CD4-positive, CD25-positive, alpha-beta regulatory T cell (primary cell): ENCODE measurements at places on chromosomes 12 and 14.

- peak; percentile 45 for DNase-seq
These were observed 12.3 kb downstream of the ABCD4 start for GRCh38 chr14:74290415-74290814.

DNA sequence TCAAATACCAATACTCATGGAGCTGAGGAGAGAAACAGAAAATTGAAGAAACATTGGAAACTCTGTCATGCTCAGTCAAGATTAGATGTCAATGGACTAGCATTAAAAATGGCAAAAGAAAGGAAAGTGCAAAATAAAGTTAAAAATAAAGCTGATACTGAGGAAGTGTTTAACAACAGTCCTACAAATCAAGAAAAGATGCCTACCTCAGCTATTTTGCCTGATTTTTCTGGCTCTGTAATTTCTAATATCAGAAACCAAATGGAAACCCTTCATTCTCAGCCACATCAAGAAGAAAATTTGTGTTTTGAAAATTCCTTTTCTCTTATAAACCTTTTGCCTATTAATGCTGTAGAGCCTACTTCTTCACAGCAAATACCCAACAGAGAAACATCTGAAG is 40.5 kb downstream of the METTL25 start:
- DNase-seq, result no peak

GRCh38 chr14:93729993-93730392 is 58.3 kb downstream of the PRIMA1 start:
- no peak for DNase-seq

- no peak for DNase-seq
These were observed 11.8 kb upstream of the TUBA1C start for GRCh38 chr12:49253033-49253623.

DNA sequence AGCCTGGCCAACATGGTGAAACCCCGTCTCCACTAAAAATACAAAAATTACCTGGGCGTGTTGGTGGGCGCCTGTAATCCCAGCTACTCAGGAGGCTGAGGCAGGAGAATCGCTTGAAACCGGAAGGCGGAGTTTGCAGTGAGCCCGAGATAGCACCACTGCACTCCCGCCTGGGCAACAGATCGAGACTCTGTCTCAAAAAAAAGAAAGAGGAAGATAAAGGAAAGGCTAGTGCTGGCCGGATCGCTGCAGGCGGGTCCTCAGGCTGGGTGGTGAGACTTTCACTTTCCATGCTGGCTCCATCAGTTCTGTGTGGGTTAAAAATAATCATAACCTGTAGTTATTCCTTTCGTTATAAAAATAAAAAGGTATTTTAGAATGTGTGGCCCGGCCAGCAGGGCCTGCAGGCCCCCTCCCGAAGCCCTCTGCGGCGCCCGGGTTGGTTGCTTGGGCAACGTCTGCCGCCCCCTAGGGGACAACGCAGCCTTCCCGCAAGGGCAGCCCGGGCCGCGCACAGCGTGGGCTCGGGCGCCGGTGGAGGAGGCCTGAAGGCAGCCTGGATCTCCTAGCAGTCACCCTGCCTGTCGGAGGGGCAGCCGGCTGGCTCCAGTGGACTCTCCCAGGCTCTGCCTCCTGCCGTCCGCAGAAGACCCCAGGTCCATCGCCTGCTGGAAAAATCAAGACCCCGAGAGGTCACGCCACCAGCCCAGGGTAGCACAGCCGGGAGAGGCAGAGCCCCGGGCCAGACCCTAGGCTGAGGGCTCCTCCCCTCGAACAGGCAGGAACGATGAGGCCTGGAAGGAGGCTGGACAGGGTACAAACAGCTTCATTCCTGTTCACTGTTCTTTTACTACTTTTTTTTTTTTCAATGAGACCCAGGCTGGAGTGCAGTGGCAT is 5.0 kb upstream of the SLC25A47 start:
- peak; percentile 57 for DNase-seq

DNA sequence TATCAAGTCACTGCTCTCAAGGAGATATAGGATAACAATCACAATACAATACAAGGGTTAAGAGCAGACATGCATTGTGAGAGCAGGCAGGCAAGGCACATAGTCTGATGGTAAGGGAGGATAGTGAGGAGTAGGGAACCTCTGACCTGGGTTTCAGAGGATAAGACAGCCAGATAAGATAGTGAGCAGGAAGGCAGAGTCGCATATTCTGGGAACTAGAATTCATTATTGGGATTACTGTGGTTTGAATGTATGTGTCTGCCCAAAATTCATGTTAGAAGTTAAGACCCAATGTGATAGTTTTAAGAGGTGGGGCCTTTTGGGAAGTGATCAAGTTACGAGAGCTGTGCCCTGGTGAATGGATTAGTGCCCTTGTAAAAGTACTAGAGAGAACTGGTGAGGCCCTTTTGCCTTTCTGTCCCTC is 14.4 kb upstream of the ATF1 start:
- no peak for DNase-seq

DNA sequence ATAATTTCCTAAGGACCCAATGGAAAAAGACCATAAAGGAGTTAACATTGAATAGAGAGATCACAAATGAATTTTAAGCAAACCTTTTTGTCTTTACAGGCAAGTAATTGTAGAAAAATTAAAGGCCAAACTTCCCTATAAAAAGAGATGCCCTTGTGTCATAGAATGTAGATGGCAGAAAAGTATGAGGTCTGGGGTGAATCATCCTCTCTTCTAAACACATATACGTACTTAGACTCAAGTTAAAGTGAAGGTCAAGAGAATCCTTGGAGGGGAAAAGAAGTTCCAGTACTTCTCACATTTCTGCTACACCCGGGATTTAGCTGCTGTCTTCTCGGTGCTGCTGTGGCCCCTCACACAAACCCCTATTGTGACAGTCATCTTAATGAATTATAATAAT is 116.2 kb upstream of the ARID2 start:
- DNase-seq, result no peak

GRCh38 chr12:45429831-45430230 is 213.9 kb downstream of the ANO6 start:
- no peak for DNase-seq

DNA sequence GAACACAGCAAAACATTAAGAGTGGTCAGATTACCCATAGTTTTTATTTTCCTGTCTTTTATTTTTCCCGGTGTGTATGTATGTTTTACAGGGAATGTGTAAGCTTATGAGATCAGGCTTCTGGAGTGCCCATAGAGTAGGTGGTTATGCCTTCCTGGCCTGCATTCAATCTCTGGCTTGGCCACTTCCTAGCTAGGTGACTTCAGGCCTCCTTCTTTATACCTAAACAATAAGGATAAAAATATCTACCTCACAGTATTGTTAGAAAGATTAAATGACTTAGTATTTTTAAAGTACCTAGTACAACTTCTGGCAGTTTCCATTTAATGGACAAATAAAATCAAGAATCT is 42.4 kb downstream of the ITPR2 start:
- DNase-seq, result no peak

- peak; percentile 2 for DNase-seq
These were observed 79.1 kb downstream of the TMEM117 start for GRCh38 chr12:43914923-43915468.

DNA sequence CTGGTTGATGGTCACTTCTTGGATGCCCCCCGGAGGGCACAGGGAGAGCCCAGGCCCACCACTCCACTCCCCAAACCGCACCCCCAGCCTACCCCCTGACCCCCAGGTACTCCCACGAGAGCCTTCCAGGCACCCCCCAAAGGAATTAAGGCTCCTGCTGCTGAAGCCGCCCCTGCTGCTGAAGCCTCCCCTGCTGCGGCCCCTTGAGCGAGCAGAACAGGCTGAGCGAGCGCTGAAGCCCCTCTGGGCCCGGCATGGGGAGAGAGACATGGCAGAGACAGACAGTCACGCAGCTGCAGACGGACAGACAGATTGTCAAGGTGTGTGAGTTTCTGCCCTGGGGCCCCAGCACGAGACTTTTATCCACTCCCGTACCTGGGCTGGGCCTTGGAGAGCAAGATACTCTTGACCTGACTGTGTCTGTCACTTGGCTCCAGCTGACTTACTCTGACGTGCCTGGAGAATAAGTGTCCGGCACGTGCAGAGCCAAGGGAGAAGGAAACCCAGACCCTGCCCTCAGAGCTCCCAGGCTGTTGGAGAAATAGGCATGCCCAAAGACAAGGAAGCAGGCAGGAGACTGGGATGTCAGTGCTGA is at the start of gene KRT78:
TSS of gene KRT78 (minus strand) at position 334 of the 595 bp plus-strand sequence. CDS start at position 270, 64 bp downstream.
- no peak for DNase-seq

GRCh38 chr14:94374749-94375260 is 13.6 kb downstream of the SERPINA1 start:
- no peak for DNase-seq

- DNase-seq, result no peak
These were observed 791 bp upstream of the RNF41 start for GRCh38 chr12:56222531-56222895.

- DNase-seq, result no peak
These were observed 154.4 kb upstream of the GARIN6 start for GRCh38 chr12:99493197-99493596.

DNA sequence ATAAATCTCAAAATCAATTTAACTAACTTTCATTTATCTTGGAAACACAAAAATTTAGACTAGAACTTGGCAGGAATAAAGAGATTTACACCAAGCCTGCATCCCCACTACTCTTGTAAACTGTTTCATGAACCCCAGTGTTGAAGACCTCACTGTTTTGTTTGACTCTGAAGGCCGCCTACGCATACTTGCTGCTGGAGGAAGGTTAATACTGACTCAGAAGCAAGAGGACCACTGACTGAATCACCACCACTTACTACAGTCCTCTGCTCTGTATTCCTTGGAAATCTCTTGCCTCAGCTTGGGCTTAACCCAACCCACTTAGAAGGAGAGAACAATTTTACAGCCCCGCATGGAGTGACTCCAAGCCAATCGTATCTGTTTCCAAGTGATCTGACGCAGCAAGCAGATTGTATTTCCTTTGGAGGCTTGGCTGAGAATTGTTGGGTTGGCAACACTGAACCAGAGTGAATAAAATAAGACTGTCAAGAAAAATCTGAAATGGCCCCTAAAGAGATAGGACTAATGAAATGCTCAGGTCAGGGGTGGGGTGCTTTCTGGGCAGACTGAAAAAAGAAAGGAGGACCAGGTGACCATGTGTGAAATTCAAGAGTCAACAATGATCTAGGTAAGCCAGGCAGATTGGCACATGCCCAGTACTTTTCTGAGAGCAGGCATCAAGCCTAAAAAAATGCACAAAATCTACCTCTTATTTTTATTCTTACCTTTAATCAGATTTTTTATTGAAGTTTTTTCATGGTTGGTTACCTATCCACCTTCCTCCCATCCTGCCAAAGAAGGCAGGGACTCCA is 248.6 kb downstream of the ZFP36L1 start:
- DNase-seq, result no peak

- no peak for DNase-seq
These were observed 28.2 kb upstream of the RNASE1 start for GRCh38 chr14:20830831-20831230.

DNA sequence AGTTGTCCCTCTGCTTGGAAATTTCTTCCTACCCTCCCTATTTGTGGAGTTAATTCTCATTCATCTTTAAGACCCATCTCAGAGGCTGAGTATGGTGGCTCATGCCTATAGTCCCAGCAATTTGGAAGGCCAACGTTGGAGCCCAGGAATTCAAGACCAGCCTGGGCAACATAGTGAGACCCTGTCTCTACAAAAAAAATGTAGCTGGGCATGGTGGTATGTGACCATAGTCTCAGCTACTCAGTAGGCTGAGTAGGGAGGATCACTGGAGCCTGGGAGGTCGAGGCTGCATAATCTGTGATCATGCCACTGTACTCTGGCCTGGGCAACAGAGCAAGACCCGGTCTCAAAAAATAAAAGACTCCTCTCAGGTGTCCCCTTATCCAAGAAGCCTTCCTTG is 125.1 kb downstream of the SUDS3 start:
- no peak for DNase-seq

DNA sequence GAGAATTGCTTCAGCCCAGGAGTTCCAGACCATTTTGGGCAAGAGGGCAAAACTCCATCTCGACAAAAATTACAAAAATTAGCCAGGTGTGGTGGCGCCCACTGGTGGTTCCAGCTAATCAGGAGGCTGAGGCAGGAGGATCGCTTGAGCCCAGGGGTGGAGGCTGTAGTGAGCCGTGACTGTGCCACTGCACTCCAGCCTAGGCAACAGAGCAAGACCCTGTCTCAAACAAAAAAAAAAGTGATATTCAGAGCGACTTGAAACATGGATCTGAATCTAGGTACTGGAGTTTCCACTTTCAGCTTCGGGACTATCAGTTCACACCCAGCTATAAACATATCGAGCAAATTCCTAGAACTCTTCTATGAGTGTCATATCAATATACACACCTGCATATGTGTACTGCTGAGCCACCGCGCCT is 16.3 kb upstream of the RNF34 start:
- no peak for DNase-seq

GRCh38 chr12:131895640-131896079 is 1.2 kb downstream of the ULK1 start:
- DNase-seq, result no peak

GRCh38 chr12:65449400-65449799 is 170.9 kb downstream of the MSRB3 start:
- DNase-seq, result no peak

- DNase-seq, result no peak
These were observed 335.2 kb downstream of the BMP4 start for GRCh38 chr14:53621433-53621832.

DNA sequence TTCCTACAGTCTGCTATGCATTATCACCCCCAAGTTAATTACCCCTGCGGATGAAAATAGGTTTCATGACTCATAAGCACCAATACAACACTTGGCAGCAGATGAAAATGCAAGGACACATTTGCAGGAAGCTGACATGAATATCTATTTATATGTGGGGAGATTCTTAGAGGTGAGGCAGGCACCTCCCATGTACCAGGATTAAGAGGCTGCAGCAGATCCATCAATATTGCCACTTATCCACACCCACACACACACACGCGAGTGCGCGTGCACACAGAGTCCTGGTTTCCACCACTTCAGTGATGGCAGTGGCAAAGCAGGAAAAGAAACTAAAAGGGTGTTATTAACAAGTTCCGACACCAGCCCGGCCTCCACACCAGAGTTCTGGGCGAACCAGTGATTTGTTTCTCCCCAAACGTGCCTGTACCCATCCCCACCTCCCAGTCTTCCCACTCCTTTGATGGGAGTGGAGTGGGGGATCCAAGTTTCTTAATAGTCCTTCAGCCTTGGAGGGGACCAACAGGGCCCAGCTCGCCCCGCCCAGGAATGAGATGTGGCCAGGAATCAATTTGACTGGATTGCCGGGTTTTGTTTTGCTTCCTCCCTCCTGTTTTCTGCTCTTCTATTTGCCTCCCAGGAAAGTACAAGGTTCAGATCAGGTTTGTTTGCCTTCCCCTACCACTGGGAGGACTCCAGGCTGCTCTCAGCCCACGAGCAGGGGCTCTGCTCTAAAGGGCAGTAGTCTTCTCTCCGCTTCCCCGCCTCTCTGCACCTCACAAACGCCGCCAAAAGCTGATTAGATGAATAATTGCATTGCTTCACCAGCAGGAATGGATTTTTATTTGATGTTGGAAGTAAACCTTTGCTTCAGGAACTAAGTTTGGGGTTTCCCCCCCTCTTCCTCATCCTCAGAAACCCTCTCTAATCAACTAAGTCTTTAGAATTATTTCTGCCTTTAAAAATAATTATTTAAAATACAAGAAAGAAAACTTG is 5.2 kb downstream of the IRF2BPL start:
- DNase-seq, result no peak
